ENCODE measurements at places on chromosomes 4 and X. TPM values are rescaled to one million over a fixed set of nuclear protein-coding genes. Genes with fewer than 3 reads are reported as not detected.

- no peak for DNase-seq
Measured at GRCh38 chr4:123235431-123235830, 161.2 kb upstream of the SPRY1 start.

The PPP4R3C gene
- total RNA-seq = 0.74 TPM

DNA sequence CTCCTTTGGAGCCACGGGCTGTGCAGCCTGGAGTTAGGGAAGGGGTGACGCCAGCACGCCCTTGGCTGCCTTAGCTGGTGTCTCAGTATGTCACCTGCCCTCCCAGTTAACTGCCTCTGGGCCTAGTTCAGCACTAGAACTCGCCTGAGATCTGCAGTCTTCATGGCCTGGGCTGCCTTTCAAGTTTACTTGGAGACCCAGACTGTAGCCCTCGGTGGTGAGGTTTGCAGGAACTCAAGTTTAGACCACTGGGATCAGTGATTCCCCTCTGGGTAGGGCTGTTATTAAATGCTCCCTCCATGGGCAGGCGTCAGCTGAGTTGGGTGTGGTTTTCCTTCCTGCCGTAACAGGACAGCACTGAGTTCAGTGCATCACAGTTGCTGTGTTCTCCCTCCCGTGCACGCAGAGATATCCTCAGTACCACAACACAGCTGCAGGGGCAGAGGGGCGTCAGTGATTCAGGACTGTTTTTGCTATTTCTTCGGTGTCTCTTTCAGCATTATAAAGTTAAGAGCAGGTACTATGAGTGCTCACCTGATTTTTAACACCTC is 30.5 kb downstream of the PLAC8 start:
- no peak for DNase-seq

GRCh38 chr4:164462471-164462870 is 291.5 kb upstream of the SMIM31 start:
- DNase-seq = no peak
